ENCODE measurements at places on chromosomes 2 and 18.
A peak's percentile ranks its signal among the peaks of the same experiment; 100 is the strongest.

DNA sequence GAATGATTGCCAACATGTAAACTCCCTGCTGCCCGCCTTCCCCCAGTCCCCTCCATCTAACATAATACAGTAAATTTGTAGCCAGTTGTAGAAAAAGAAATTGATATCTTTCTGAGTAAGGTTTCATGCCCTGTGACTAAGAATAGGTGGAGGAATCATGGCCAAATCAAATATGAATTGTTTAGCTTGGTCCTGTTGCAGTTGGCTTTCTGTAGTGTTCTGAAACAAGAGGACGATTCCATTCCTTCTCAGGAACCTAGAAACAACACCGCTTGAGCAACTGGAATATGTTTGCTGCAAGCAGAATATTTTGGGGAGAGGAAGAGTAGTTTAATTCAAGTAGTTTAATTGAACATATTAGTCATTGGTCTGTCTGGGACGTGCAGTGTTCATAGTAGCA is 7.0 kb upstream of the DRC1 start:
- DNase-seq: no peak

GRCh38 chr18:25538175-25538922 is 186.4 kb upstream of the ZNF521 start:
- DNase-seq: no peak

DNA sequence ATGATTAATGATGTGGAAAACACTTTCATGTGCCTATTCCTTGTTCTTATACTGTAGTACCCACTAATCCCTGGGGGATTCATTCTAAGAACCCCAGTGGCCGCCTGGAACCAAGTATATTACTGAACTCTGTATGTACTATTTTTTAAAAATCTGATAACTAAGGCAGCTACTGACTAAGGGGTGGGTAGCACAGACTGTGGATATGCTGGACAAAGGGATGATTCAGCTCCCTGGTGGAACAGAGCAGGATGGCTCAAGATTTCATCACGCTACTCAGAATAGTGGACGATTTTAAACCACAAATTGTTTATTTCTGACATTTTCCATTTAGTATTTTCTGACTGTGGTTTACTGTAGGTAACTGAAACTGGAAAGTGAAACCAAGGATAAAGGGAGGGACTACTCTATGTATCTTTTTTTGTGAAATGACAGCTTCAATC is 41.8 kb upstream of the CDC42EP3 start:
- peak; percentile 98 for DNase-seq

GRCh38 chr2:44150473-44150872 is 18.2 kb upstream of the PPM1B start:
- DNase-seq: no peak

DNA sequence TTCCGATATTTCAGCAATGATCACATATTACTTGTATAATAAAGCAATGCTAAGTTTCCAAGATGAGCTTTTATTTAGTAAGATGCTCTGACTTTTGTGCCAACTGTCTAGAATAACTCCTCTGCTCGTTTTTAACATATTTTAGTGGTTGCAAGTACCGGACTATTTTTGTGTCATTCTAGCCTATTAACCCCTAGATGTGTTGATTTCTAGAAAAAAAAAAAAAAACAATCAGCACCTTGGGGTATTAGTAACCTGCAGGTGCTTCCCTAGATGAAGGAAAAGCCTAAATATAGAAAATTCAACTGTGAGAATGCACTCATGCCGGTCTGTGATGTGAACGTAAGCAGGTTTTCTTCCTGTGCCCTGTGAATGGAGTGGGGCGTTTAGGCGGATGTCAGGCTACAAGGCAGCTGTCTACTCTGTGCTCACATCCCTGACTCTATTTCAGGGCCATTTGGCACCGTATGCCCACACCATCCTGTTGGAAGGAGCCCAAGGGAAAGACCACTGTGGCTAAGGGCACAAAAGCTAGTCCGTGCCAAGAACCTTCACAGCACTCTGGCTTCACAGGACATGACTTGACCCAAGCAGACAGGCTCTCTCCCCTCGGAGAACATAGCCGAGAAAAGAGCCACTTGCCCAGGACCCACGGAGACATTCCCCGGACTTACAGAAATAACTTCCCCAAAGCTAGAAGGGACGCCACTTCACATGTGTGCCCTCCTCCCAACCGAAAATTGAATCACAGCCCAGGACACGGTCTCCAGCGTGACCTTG is 60.9 kb upstream of the AGAP1 start:
- no peak for DNase-seq

DNA sequence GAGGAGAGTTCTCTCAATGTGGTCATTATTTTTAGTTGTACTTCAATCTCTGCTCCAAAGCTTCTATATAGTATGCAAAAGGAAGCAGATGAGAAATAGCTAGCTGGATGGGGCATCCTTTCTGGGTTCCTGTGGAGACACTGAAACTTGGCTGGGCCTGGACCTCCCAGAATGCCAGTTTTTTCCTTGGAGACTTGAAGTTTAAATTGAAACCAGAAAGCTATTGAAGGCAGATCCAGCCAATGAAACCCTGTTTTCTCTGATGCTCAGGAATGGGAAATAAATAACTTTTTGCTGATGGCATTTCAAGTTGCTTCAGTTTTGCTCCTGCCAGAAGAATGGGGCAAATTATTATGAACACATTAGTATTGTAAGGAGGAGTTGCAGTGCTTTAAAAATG is 2.9 kb downstream of the SETBP1 start:
- peak; percentile 84 for DNase-seq

DNA sequence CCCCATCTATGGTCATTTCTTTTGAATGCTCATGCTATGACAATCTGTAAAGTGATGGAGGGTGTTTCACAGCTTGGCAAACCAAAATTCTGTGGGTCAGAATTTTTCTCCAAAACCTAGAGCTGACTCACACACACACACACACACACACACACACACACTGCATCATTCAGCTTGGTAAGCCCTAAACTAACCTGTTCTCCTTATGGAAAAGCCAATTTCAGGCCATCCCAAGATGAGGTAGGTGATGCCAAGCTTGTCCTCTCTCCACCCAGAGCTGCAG is 45.0 kb upstream of the NRP2 start:
- peak; percentile 37 for DNase-seq

DNA sequence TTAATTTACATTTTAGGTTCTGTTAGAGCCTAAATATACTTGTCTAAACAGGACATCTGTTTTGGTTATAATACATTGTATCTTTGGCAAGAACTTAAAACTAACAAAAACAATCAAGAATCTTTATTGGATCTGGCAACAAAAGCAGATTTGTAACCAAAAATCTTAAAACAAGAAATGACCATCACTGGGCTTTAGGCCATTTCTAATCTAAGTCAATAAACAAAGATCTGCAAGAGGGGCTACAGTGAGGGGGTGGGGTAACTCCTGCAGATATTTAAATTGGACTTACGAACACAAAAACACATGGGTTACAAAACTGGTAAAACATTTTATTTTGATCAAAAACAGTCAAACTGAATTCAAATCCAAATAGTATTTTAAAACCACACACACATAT is 77.3 kb downstream of the SRBD1 start:
- peak; percentile 16 for DNase-seq

DNA sequence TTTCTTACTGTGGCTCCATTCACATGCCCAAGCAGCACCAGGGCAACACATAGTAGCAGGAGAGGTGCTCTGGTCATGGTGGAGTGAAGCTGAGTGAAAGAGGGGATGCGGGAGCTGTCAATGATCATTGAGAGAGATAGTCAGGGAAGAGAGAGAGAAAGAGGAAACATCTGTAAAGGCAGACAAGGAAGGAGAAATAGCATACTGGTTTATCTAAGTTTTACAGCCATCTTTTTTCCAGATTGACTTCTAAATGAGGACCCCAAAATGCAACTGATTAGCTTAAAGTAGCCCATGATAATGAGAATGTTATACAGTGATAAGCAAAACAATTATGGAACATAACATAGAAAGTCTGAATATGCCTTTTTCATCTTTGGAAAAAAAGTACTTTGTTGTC is at the start of gene C2orf66:
C2orf66 (minus strand) TSS at position 96 of the 400 bp plus-strand sequence; CDS start at position 77, 19 bp downstream.
- no peak for DNase-seq

DNA sequence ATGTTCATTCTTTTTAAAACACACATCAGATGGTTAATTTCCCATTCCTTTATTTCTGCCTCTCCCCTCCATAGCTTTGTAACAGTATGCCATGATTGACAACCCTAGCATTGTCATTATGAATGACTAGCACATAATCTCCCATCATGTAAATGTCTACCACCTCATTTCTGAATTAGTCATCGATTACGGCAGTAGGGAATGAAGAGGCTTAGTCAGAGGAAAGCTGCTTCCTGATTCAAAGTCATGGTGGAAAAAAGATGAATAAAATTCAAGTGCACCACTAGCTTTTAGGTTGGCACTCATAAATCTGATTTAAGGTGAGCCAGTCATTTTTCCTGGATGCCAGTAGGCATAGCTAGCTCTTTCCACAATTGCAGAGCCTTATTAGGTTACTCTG is 19.1 kb upstream of the ACMSD start:
- peak; percentile 50 for DNase-seq

- no peak for DNase-seq
These were observed 64.4 kb upstream of the PGAP1 start for GRCh38 chr2:196990788-196991461.

- peak; percentile 50 for DNase-seq
These were observed 155.7 kb downstream of the RDH14 start for GRCh38 chr2:18404708-18405107.

DNA sequence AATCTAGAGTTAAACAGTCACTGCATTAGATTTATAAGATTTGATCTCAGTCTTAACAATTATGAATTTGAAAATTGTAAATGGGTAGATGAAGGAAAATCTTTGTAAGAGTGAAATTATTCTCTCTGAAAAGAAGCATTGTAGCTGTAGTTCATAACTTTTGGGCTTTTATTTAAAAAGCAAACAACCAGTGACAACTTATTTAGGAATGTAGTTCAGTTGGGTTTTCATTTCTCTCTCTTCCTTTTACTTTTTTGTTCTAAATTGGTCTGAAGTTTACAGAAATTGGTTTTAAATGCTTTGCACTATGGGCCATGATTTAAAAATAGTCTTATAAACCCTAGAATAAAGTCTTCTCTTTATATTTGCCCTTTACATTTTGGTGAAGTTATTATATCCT is 296.6 kb downstream of the GULP1 start:
- no peak for DNase-seq

GRCh38 chr2:84782717-84783442 is 98.0 kb downstream of the TRABD2A start:
- no peak for DNase-seq

GRCh38 chr2:10499911-10500521 is 51.9 kb upstream of the ODC1 start:
- no peak for DNase-seq

DNA sequence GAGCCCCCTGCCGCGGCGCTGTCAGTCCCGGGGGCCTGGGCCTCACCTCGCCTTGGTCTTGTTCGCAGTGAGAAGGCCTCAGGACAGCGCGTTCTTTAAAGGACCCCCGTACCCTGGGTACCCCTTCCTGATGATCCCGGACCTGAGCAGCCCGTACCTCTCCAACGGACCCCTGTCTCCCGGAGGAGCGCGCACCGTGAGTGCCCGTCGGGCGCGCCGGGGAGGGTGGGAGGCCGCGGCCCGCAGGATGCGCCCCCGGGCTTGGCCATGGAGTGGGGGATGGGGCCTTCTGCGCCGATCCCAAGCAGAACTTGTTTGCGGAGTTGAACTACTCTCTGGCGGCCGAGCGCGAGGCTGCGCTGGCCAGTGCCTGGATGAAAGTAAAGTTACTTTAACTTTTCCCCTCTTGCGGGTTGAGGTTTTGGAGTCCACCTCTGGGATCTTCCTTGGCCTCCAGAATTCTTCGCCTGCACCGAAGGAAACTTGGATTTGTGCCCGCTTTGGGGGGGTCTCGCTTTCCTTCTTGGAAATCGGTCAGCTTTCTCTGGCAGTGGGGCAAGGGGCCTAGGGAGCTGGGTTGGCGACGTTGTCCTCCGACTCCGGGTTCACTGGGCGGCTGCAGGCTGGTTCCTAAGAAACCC is 1.2 kb downstream of the TCF7L1 start:
- peak; percentile 45 for DNase-seq

DNA sequence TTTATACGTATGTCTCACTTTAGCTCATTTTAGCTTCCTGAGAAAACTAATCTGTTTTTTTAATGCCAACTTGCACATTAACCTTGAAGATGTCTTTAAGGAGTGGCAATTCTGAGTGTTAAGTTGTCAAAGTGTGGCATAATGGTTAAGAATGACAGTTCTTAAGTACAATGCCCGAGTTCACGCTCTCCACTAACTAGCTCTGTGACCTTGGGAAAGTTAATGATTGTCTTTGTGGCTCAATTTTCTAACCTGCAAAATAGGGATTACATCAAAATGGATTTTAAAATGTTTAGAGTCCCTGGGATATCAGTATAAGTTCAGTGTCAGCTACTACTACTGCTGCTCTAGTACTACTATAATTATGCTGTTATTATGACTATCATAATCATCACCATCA is 409.7 kb downstream of the SOCS6 start:
- no peak for DNase-seq

DNA sequence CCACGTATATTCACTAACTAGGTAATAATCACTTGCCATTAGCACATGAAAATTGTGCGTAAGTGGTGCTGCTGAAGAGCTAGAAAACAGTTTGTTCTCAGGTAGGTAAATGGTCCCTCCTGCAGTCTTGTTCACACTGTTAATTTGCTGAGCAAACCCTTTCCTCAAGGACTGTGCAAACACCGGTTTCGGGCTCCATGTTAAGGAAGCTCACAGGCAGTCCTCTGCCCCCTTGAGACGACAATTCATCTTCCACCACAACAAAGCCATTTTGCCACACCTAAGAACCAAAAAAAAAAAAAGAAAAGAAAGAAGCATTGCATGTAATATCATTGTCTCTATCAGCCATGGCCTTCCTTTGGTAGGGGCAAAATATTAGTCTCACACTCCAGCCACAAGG is 193.9 kb downstream of the BCL11A start:
- no peak for DNase-seq

GRCh38 chr2:23009545-23010149 is 375.3 kb upstream of the KLHL29 start:
- DNase-seq: peak; percentile 82

DNA sequence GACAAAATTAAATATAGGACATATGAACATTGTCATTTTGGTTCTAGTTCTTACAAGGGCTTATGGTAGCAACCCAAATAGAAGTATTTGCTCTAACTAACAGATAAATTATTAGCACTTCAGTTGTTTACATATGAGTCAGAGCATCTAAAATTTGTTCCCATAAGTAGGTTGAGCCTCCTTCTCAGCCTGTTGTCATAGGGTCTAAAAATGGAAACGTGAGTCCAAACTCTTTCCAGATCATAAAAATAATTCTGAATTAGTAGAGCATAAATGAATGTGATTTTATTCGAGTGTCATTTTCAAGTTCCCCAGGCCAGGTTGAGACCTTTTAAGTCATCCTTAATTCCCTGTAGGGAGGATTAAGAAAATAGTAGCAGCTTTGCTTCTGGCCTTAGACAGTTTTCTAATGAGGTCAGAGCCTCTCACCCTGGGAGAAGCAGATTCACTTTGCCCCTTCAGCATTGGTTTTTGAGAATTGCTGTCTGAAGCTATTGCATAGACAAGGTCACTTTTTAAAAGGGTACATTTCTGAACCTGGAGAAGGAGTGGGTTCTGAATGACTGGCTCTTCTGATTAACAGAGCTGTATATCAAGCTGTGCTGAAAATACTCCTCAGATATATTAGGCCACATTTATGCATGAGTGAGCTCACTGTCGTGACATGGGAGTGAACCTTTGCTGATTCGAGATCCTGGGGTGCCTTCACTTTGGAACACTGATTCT is 164.3 kb downstream of the NEDD4L start:
- no peak for DNase-seq

Measured in fibroblast of skin of scalp (primary cell).